HCT116 (cell line): ENCODE measurements at places on chromosomes 4 and X.

- DNase-seq, result no peak
Measured at GRCh38 chr4:149723065-149723464, 92.6 kb downstream of the IQCM start.

DNA sequence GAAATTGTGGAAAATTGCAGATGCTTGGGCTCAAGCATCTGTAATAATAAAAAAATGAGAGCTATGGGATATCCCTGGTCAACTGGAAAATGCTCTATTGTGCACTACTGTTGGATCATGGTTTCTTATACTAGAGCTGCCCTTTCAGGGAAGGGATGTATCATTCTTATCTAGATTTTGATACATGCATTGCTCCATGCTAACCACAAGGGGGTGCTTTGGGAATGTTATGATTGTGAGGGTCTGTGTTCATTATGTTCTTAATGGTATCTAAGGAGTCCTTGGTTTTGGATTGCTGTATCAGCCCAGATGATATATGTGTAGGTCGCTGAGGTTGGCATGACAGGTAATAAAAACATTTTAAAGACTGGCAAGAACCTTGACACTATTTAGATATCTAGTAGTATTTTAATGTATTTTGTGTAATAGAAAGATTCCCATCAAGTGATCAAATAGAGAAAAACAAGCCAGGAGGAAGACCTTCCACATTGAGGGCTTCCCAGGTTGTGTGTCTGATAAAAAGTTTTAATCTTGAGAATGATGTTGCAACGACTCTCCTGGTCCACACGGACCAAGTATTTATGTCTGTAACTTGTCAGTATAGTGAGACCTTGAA is 49.2 kb upstream of the TLR2 start:
- no peak for DNase-seq

DNA sequence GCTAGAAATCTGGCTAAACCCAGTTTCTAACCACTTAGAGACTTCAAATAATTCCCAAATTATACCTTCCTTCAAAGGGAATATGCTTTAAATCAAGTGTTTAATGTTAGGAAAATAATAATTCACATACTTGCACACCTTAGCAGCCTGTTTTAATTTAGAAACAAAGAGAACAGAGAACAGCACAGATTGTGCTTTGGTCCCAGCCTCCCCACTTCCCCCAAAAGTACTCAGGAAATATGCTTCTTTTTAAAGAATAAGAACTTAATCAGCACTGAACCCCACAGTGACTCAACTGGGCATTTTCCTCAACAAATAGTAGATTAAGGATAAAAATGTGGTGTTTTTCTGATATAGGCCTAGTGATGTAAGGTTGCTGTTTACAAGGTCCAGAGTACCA is 295.8 kb downstream of the GBA3 start:
- no peak for DNase-seq

- DNase-seq, result no peak
Measured at GRCh38 chr4:118173126-118173525, 138.8 kb downstream of the NDST3 start.

GRCh38 chrX:46547857-46548256 is 2.6 kb upstream of the ZNF674 start:
- peak; percentile 28 for DNase-seq

- no peak for DNase-seq
Measured at GRCh38 chrX:152904151-152905080, 6.5 kb downstream of the ZNF185 start.

DNA sequence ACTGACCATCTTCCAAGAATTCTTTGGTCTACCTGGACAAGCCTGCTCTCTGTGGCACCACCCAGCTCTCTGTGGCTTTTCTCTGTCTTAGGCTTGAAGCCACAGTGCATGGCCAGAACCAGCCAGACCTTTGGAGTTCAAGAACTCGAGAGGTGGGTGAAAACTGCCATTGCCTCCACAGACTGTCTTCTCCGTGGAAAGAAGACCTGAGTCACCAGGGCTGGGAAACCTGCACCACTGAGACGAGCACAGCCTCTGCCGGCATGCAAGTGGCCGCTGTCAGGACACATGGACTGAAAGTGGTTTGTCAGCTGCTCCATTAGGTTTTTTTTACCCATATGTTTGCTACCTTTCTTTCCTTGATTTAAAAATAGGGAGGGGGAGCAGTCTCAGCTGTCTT is 74.5 kb downstream of the MGST2 start:
- no peak for DNase-seq

- DNase-seq, result no peak
Measured at GRCh38 chrX:124504111-124504983, 158.0 kb downstream of the SH2D1A start.

DNA sequence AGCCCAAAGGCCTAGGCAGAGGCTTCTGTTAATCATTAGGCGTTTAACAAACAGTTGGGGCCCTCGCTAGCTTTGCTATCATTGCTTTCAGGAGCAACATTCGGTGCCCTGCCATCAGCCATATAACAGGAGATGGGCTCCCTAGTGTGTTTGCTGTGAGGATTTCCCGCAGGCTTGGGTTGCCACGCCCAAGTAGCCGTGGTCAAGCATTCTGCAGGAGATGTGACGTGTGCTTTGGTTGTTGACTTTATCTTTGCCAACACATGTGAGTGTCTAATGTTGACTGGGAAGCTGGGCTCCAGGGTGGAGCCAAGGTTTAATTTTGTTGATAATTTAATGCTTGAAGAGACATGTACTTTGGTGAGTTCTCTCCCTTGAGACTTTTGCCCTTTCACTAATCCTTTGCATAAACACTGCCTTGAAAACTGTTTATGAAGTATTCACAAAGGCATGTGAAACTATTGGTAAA is 184.6 kb upstream of the KIT start:
- DNase-seq, result no peak

DNA sequence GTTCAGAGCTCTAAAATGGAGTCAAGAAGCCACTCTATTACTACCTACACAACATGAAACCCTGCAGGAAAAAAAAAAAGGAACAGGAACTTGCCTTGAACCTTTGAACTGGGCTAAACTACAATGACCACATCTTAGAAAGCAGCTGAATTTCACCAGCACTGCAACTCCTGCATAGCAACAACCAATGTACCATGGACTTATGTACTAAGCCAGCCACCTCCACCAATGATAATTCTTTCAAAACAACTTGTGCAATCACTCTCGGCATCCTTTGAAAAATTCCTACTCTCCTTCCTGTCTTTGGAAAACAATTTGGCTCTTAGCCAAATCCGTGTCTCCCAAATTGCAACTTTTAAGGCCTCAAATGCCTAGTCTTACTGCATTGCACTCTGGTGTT is 26.8 kb upstream of the FMR1 start:
- no peak for DNase-seq

GRCh38 chr4:2462218-2462991 is 6.5 kb upstream of the RNF4 start:
- peak; percentile 15 for DNase-seq

DNA sequence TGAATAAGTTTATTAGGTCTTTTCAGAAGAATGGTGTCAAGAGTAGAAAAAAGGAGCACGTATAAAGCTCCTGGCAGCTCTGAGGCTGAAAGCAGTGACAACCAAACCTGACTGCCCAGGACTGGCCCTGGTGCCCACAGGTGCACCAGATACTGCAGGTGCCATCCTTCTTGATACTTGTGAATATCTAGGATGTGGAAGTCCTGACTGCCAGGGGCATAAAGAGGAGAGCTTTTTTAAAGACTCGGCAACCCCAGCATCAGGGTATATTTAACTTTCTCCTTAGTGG is 60.7 kb downstream of the TMEM150C start:
- DNase-seq, result no peak

DNA sequence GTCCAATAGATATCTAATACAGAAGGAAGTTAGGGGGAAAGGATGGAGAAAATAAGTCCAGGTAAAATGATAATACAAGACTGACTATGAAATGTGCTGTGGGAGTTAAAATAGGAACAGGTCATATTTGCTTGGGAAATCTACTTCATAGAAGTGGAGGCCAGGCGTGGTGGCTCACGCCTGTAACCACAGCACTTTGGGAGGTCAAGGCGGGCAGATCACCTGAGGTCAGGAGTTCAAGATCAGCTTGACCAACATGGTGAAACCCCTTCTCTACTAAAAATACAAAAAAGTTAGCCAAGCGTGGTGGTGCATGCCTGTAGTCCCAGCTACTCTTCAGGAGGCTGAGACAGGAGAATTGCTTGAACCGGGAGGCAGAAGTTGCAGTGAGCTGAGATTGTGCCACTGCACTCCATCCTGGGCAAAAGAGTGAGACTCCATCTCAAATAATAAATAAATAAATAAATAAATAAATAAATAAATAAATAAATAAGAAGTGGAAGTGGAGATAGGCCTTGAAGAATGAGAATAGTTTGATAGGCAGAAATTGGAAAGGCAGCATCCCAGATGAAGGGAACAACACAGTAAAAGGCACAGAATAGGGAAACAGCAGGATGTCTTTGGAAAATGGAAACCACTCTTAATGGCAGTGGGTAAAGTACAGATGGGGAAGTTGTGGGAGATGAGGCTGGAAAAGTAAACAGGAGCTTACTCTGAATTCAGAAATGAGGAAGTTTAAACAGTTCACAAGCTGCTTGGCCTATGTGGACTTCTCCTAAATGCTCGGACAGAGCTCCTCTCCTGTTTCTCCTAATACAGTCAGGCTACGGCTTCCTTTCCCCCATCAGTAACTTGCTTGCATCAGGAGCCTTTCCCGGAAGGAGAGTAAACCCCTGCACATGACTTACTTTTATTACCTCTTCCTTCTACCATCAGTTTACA is 15.1 kb upstream of the GK start:
- no peak for DNase-seq

DNA sequence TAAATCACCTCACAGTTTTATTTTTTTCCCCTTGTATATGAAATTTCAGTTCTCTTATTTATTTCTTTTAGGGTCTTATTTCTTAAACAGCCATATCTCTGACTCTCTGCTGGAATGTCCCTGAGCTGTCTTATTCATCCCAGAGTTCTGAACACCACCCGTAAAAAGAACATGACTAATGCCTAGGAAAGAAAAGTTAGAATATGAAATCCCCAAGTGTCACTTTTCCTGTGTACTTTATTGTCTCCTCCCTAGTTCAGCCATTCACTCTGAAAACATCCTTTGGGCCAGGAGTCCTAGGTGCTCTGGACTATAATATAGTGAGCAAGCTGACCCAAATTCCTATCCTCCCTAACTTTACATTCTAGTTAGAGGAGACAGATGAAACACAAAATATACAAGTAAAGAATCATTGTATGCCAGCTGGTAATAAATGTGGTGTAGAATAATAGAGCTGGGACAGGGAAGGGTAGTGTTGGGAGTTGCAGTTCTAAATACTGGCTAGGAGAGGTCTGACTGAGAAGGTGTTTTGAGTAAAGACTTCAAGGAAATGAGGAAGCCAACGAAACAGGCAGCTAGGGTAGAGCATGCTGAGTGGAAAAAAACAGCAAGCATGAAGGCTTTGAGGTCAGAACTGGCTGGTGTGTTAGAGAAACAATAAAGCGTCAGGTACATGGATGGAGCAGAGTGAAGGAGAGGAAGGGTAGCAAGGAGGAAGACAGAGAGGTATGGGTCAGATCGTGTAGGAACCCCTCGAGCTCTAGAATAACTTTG is 40.6 kb upstream of the FTHL17 start:
- DNase-seq, result no peak

- no peak for DNase-seq
Measured at GRCh38 chr4:37682701-37683401, 3.3 kb downstream of the RELL1 start.

DNA sequence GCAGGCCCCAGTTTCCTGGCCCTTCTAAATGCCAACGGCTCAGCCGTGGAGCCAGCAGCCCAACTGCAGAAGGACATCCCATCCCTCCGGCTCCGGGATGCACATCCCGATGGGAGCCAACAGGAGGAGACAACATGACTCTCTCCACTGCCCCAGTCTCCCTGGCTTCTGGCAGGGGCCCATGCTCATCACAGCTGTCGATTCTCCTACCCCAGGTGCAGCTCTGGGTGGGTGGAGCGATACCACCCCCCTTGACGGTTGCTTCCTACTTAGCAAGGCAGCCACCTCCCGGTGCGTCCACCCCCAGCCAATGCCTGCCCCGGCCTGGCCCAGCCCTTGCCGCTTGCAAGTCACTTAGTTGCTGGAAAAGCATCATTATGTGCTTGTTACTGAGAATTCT is 19.5 kb downstream of the ZNF275 start:
- no peak for DNase-seq

GRCh38 chrX:154507673-154508383 is 8.2 kb downstream of the FAM3A start:
- no peak for DNase-seq

DNA sequence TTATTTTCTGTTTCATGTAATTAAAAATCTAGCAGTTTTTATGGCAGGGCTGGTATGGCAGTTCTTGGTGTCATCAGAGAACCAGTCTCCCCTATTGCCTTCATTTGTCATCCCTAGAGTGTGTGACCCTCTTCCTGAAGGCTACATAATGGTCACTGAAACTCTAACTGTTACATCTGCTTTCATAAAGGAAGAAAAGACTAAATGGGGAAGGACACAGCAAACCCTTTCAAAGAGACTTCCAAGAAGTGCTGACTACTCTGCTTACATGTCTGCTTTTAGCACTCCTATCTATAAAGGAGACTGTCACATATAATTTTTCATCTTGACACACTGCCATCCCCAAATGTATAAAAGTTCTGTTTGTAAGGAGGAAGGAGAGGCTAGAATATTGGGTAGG is 105.9 kb upstream of the DIAPH2 start:
- DNase-seq, result no peak

DNA sequence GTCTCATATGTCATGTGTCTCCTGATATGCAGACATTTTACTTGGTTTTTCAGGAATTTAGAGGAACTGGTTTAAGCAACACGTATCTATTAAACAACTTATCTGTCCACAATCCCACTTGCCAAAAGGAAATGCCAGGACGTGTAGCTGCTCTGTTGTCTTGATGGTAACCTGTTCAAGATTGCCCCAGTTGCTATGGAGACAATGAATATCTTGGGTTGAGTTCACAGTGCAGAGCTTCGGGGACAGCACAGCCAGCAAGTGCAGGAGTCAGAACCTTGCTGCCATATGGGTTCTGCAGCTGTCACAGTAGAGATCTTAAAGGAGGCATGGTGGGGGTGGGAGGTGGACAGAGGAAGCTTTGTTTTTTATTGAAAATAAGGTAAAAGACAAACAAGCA is 28.7 kb upstream of the FAM9B start:
- no peak for DNase-seq

GRCh38 chr4:41752081-41752836 is 3.7 kb upstream of the PHOX2B start:
- DNase-seq, result no peak

GRCh38 chr4:53703267-53703655 is 112.0 kb upstream of the LNX1 start:
- DNase-seq, result no peak

DNA sequence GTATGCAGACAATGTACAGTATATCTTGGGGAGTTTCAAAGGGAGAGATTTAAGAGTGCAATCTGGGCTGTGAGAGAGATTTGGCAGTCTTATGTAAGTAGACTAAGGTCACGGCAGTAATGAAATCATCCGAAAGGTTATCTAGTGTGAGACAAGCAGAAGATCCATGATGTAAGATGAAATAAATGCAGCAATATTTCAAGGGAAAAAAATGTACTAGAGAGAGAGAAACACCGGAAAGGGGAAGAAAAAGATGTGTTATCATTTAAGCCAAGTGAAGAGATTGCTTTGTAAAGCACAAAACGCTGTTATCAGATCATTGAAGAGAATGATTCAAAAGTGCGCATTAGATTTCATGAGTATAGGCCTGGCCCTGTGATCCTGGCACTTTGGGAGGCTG is 88.4 kb upstream of the GUCY1A1 start:
- DNase-seq, result no peak
